GM23248 (cell line): ENCODE measurements at places on chromosomes 3 and 15. TPM values are rescaled to one million over a fixed set of nuclear protein-coding genes. Genes with fewer than 3 reads are reported as not detected.

SPATA12 gene
- total RNA-seq, result not detected in 2 replicates

UBAP1L gene
- total RNA-seq, result 0.43 and 0.63 TPM in 2 replicates

UBE2E1 gene
- 49.3 and 65.3 TPM in 2 replicates for total RNA-seq

RGMA gene
- 0.76 and 2.0 TPM in 2 replicates for total RNA-seq

IL20RB gene
- 97.4 and 107 TPM in 2 replicates for total RNA-seq

DPPA2 gene
- total RNA-seq, result not detected in 2 replicates

CCDC13 gene
- 0.22 and 1.3 TPM in 2 replicates for total RNA-seq

LMAN1L gene
- not detected in 2 replicates for total RNA-seq

DAZL gene
- not detected in 2 replicates for total RNA-seq

AGBL1 gene
- not detected in 2 replicates for total RNA-seq

HTR3E gene
- total RNA-seq, result not detected in 2 replicates

SUCNR1 gene
- total RNA-seq, result under 0.01 TPM in 1 of 2 replicates, not detected in the other

SELENOT gene
- 92.8 and 179 TPM in 2 replicates for total RNA-seq

SLC28A2 gene
- not detected in 2 replicates for total RNA-seq

C3orf49 gene
- not detected in 2 replicates for total RNA-seq

USP4 gene
- 11.2 and 17.6 TPM in 2 replicates for total RNA-seq

MASP1 gene
- total RNA-seq, result 32.1 and 52.3 TPM in 2 replicates

KIF15 gene
- total RNA-seq, result 3.3 and 3.9 TPM in 2 replicates

SAMD7 gene
- not detected in 2 replicates for total RNA-seq

PTX3 gene
- total RNA-seq, result 267 and 300 TPM in 2 replicates

LDHAL6B gene
- not detected in 2 replicates for total RNA-seq

EXD1 gene
- total RNA-seq, result not detected in 2 replicates
